ENCODE measurements at places on chromosomes 7 and 10. TPM values are rescaled to one million over a fixed set of nuclear protein-coding genes. Genes with fewer than 3 reads are reported as not detected.

- peak; percentile 84 for DNase-seq
Measured at GRCh38 chr10:71805776-71806703, 32.7 kb upstream of the VSIR start.

DNA sequence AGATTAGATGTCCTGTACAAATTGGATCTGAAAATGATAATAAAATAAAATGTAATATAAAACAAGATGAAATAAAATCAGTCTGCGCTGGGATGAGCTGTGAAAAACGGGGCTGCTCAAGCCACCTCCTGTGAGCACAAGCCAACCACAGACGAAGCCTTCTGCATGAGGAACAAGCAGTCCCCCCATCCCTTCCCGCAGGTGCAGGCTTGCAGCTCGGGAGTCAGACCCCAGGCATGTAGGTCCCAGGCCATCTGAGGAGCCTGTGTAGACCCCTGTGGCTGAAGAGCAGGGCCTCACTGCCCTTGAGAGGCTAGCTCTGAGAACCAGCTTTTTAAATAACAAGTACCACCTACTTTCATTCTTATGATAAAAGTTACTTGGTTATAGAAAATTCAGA is 123.4 kb downstream of the TNS3 start:
- no peak for DNase-seq

DNA sequence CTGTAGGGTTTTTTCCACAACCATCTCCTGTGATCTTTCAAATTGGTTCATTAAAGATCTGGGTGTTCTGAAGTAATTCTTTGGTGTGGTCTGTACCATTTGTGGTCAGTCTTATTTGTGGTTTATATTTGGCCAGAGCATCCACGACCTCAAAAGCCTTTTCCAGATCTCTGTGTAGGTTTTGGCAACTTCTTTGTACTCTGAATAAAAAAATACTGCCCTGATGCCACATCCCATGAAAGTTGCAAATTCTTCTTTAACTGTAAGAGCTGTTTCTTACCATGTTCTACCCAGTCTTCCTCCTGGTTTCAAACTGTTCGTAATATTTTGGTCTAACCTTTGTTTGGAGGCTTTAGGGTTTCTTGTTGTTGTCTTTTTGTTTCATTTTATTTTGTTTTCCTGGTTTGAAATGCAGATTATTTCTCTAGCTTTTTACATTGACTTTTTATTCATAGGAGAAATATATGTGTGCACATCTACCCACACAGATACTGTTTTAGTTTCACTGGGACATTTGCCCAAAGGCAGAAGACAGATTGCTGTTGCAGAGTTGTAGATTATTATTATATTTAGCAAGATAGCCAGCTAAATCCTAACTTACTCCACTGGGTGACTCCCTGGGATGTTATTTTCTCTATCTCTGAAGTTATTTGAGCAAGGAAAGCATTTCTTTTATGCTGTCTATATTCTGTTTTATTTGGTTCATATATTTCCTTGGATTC is 123.2 kb upstream of the SAMD8 start:
- no peak for DNase-seq

- no peak for DNase-seq
Measured at GRCh38 chr7:142795339-142795863, 24.6 kb downstream of the PRSS2 start.

- DNase-seq, result no peak
Measured at GRCh38 chr10:120600871-120601649, 144.0 kb downstream of the PLPP4 start.

- no peak for DNase-seq
Measured at GRCh38 chr7:2016761-2017480, 215.8 kb downstream of the MAD1L1 start.

GRCh38 chr7:75847707-75848106 is 31.1 kb upstream of the RHBDD2 start:
- DNase-seq, result no peak

DNA sequence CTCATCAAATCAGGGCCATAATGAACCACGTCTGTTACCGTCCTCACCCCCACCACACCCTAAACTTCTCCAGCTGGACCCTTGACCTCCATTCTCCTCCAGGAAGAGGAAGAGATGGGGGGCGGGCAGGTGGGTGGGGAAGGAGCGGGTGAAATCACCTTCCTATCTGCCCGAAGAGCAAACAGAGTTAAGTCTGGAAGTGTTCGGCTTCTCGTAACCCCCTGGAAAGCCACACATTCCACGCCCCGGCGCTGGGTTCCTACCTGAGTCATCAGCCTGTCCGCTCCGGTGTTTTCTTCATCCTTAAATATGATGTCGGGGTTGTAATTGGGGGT is 736 bp downstream of the SHH start:
- peak; percentile 79 for DNase-seq

DNA sequence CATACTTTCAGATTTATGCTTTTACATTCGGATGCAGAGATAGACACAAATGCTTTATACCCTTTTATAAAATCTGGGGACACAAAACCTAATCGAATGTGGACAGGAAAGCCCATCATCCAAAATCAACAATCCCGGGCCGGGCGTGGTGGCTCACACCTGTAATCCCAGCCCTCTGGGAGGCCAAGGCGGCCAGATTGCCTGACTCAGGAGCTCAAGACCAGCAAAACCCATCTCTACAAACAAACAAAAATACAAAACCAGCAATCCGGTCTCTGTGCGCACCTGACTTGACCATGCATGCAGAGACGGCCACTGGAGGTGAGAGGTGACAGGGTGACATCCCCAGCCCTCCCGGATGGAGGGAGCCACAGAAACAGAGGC is 13.5 kb downstream of the COBL start:
- peak; percentile 16 for DNase-seq

GPNMB gene
- 12.8 TPM for total RNA-seq

HECTD2 gene
- 5.6 TPM for total RNA-seq

DNA sequence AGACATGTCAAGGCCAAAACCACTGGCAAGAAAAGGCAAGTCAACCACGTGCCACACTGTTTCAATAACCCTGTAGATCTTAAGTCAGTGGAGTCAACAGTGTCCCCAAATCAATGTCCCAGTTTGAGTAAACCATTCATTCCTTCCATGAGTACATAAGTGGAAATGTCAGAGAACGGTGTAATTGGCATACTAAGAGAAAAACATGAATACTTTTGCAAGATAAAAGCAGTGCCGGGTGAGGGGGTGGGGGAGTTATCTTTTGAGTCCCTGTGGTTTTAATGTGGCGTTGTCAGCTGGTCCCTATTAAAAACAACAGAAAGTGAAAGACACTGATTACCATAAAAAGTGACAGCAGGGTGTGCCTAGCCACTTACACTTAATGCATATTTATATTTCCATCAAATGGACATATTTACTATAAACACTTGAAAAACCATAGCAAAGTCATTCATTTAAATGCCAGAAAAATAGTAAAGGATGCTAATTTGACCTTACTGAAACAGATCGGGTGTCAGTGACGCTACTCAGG is 37.8 kb downstream of the RSU1 start:
- DNase-seq, result no peak

All from colonic mucosa (tissue), 4 donors.